ENCODE measurements at places on chromosomes 6 and 20.

DNA sequence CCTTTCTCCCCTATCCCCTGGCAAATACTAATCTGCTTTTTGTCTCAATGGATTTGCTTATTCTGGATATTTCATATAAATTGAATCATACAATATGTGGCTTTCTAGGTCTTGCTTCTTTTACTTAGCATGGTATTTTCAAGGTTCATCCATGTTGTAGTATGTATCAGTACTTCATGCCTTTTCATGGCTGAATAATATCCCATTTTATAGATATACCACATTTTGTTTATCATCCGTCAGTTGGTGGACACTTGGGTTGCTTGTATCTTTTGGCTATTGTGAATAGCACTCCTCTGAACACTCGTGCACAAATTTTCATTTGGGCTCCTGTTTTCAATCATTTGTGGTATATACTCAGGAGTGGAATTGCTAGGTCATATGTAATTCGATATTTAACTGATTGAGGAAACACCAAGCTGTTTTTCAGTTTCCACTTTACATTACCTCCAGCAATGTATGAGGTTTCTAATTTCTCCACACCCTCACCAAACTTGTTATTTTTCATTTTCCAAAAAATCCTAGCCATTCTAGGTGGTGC is 30.5 kb upstream of the RIPPLY2 start:
- no peak for DNase-seq

DNA sequence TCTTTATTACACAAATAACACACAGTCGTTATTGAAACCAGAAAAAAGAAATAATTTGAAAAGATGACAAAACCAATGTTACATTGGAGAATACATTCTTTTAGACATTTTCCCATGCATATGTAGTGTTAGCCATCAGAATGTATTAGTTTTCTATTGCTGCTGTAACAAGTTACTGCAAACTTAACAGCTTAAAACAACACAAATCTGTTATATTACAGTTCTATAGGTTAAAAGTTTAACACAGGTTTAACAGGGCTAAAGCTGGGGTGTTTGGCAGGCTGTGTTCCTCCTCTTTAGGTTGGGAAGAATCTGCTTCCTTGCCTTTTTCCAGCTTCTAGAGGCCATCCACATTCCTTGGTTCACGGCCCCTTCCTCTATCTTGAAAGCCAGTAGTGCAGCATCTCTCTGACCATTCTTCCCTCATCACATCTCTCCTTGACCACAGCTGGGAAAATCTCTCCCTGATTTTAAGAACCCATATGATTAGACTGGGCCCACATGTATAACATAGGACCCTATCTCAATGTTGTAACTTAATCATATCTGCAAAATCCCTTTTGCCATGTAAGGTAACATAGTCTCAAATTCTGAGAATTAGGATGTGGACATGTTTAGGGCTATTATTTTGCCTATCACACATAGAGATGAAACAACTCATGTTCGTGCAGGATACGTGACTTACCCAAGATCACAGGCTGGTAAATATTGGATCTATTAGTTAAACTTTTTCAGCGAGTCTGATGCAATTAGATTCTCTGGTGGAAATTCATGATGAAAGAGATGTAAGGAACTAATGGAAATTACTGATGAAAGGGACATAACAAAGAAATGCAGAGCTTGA is 145.4 kb upstream of the TMEM170B start:
- DNase-seq = no peak

GRCh38 chr6:150420926-150421325 is 52.1 kb downstream of the IYD start:
- no peak for DNase-seq

DNA sequence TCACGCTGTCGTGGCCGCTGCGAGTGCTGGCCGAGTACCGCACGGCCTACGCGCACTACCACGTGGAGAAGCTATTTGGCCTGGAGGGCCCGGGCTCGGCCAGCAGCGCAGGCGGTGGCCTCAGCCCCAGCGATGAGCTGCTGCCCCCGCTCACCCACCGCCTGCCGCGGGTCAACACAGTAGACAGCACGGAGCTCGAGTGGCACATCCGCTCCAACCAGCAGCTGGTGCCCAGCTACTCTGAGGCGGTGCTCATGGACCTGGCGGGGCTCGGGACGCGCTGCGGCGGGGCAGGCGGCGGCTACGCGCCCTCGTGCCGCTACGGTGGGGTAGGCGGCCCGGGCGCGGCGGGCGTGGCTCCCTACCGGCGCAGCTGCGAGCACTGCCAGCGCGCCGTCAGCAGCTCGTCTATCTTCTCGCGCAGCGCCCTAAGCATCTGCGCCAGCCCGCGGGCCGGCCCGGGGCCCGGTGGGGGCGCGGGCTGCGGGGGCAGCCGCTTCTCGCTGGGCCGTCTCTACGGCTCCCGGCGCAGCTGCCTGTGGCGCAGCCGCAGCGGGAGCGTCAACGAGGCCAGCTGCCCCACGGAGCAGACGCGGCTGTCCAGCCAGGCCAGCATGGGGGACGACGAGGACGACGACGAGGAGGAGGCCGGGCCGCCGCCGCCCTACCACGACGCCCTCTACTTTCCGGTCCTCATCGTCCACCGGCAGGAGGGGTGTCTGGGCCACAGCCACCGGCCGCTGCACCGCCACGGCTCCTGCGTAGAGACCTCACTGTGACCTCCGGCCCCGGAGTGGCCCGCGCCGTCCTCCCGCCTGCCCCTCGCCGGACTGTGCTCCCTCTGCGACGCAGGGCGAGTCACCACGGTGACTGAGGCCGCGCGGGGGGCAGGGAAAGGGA is 5.7 kb downstream of the TMEM151B start:
- no peak for DNase-seq

DNA sequence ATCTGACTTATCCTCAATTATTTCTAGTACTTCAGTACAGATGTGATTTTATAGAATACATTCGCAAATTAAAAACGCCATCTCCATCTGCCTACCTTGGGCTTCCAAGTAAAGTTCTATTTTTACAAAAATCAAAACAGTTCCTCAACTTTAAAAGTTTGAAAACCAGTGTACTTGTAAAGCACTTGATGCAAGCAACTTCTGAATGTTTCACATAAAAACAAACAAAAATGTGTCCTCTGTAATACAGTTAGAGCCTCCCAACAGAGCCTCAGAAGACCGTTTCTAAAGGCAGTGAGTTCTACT is 384 bp upstream of the MANEA start:
- no peak for DNase-seq

DNA sequence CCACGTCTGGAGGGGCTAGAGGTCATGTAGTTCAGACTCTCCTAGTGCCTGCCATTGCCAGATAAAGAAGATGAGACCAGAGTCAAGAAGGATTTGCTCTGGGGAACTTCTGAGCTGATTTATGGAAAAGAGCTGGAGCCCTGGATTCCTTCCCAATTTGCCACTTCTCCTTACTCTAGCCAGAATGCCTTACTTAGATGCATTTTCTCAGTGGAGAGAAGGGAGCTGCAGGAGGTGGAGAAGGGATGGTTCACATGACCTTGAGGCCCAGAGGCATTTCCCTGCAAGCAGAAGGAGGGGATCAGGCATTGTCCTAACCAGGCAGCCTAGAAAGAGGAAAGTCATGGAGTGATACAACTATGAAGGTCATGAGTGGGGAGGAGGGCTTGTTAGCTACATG is 122.2 kb downstream of the UNC5CL start:
- DNase-seq = no peak

DNA sequence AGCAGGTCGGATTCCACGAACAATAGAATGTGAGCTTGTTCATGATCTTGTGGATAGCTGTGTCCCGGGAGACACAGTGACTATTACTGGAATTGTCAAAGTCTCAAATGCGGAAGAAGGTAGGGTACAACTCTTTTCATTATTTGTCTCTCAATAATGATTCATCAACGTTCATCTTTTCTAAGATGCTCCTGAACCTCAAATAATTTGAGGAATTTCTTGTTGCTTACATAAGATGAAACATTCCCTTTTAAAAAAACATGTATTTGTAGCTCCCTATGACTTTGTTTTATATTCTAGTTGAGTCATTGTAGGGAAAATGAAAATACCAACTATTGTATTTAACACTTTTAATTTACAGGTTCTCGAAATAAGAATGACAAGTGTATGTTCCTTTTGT is 17.0 kb downstream of the MCM8 start:
- DNase-seq = no peak

Measured in activated CD4-positive, alpha-beta T cell treated with anti-CD3 and anti-CD28 coated beads, Interleukin-2, Interleukin-4, amounts not matched to agents 100 ng/mL and 50 ng/mL, durations not matched to agents 16 hours and 8 hours (primary cell).